ENCODE measurements at places on chromosomes 4 and X.
A peak's percentile ranks its signal among the peaks of the same experiment; 100 is the strongest.

DNA sequence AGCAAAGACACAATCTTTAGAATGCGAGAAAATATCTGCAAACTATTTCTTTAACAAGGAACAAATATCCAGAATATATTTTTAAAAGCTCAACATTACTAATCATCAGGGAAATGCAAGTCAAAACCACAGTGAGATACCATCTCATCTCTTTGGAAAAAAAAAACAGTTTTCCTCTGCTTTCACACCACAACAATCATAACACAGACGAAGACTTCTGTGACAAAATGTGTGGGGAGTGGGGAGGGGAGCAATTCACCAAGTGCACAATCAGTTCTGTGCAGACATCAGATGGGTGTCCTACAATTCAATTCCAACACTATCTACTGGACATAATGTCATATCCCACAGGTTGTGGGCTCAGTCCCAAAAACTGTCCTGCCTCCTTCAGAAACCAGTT is 293.2 kb upstream of the SLC7A11 start:
- DNase-seq = no peak

DNA sequence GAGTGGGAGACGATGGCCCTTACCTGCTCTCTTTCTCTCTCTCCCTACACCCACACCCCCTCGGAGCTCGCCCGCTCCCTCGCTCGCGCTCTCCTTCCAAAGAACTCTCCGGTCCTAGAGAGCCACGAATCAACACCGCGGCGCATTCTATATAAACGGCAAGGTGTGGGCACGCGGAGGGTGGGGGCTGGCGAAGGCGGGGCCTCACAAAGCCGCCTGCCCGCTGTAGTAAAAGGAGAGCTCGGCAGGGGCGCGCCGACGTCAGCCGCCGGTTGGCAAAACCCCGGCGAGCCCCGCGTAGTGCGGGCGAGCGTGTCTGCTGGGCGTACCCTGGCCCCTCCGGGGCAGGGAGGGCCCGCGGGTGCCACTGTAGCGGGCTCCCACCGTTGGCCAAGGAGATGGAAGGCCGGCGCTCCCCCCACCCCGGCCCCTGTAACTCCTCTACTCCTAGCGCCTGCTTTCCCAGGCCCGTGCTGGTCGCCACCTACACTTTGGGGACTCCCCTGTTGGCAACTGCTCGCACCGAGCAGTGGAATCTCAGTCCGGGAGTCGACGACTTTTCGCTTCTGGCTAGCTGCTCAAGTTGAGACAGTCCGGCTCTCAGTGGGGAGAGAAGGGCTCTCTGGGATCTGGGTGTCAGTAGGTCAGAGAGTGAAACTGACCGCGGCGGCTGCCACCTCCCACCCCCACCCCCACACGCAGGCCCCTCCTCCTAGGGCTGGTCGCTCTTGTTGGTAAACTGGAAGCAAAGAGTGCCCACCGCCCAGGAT is 325.5 kb upstream of the F9 start:
- no peak for DNase-seq

- DNase-seq = no peak
Observed at GRCh38 chr4:47746122-47746521, 91.7 kb downstream of the CORIN start.

DNA sequence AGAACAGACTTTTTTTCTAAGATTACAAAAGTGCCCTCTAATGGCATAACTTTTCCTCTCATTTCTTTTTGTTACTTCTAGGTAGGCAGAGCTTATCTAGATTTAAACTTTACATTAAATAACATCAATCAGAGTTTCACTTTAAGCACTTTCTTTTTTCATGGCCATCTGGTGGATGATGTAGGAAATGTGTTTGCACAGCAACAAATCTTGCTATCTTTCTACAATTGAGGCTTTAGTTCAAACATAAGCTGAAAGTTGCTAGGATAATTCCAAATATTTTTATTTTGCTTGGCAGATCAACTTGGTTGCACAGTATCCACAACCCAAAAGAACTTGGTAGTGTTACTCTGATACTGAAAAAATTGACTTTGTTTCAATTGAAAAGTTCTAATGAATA is 22.0 kb downstream of the NDNF start:
- DNase-seq = no peak

GRCh38 chr4:5200513-5200912 is 149.2 kb downstream of the STK32B start:
- DNase-seq = no peak

GRCh38 chr4:73621357-73621756 is 1.1 kb upstream of the RASSF6 start:
- DNase-seq = no peak

- no peak for DNase-seq
Observed at GRCh38 chrX:118143578-118143977, 27.0 kb upstream of the KLHL13 start.

GRCh38 chr4:8115203-8115520 is 43.5 kb downstream of the ABLIM2 start:
- no peak for DNase-seq

GRCh38 chr4:128390475-128390996 is 102.9 kb upstream of the PGRMC2 start:
- no peak for DNase-seq

DNA sequence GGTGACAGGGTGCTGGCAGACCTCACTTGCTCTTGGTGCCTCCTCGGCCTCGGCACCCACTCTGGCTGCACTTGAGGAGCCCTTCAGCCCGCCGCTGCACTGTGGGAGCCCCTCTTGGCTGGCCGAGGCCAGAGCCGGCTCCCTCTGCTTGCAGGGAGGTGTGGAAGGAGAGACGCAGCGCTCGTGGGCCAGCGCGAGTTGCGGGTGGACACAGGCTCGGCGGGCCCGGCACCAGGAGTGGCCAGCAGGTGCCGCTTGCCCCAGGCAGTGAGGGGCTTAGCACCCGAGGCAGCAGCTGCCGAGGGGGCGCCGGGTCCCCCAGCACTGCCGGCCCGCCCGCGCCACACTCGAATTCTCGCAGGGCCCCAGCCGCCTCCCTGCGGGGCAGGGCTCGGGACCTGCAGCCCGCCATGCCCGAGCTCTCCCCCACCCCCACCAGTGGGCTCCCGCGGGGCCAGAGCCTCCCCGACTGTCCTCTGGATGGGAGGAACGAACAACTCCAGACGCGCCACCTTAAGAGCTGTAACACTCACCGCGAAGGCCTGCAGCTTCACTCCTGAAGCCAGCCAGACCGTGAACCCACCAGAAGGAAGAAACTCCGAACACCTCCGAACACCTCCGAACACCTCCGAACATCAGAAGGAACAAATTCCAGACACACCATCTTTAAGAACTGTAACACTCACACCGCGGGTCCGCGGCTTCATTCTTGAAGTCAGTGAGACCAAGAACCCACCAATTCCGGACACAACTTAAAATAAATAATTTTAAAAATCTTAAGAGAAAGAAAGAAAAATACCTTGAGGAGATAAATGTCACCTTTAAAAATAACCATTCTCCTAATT is 311.1 kb upstream of the SLC7A11 start:
- no peak for DNase-seq

DNA sequence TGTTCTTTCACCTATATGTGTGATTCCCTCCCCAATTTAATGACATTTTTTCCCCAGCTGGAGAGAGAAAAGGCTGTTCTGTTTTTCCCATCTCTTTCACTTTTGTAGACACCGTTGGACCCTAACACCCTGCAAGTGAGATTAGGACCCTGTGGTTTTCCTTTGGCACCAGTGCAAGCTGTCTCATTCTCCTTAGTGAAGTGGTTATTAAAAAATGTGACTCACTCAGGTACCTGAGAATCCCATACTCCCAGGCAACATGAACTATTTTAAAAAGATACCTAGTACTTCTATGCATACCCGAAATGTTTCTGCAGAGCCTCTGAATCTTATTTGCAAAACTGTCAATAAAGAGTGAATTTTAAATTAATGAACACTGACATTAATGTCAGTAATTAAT is 175.7 kb upstream of the TBC1D9 start:
- DNase-seq = no peak

DNA sequence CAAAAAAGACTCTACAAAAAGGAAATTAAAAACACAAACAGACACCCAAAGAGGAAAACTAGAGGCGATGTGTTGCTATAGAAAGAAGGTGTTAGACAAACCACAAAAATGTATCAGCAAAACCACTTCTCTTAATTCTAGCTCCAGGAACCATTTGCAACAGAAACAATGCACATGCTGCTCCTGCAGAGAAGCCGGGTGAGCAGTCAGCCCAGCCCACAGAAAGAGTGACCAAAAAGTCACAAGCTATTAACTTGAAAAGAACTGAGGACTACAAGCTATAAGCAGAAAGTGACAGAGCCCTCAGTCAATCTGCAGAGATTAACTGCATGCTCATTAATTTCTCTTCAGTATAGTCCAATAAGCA is 96.2 kb upstream of the KLHL13 start:
- DNase-seq = no peak

GRCh38 chr4:76339364-76339763 is 32.8 kb downstream of the STBD1 start:
- no peak for DNase-seq

- no peak for DNase-seq
Observed at GRCh38 chr4:78780093-78780492, 3.9 kb downstream of the BMP2K start.

DNA sequence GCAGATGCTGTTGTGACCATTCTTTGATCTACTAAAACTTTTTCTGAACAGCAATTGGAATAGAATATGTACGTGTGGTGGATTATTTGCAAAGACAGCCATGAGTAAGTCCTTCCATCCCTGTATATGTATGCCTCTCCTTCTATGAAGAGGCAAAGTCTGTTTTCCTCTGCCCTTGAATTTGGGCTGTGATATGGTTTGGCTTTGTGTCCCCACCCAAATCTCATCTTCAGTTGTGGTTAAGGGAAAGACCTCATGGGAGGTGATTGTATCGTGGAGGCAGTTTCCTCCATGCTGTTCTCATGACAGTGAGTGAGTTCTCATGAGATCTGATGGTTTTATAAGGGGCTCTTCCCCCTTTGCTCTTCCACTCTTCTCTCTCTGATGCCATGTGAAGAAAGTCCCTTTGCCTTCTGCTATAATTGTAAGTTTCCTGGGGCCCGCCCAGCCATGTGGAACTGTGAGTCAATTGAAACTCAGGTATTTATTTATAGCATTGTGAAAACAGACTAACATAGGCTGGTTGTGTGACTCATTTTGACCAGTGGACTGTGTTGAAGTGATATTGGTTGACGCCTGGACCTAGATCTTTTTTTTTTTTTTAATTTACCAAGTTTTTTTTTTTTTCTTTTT is 108.3 kb upstream of the CAMK2D start:
- peak; percentile 3 for DNase-seq

- DNase-seq = no peak
Observed at GRCh38 chr4:1981251-1982058, 27.3 kb downstream of the NELFA start.

DNA sequence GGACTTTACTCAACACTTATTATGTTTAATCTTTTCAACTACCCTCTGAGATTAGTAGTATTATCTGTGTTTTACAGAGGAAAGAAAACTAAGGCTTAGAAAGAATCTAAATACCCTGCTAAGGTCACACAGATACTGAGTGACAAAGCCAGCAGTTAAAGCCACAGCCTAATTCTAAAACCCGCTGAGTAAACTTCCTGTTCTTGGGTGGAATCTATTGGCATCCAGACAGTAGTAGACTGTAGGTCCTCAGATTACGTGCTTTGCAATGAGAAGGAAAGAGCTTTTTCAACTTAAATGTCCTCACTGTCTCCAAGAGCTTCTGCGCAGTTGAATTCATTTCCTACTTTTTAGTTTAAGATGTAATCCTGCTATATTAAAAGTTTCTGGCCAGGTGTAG is 126.0 kb downstream of the TENM3 start:
- no peak for DNase-seq

DNA sequence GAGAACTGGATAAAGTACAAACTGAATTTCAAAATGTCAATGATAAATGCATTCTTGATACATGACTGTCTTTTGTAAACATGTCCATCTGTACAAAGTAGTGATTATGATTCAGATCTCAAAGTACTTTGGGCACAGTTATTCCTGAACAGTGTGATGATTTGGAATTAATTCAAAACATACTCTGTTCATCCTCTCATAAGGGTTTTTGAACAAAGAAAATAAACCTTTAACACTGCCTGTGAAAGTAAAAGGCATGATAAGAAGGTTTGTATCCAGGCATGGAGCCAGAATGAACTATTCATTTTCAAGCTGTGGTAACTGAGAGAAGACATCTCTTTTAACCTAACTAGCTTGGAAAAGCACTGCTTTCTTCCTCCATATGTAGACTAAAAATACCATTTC is 883 bp upstream of the KLHL4 start:
- no peak for DNase-seq

- DNase-seq = no peak
Observed at GRCh38 chr4:140937866-140938265, 181.7 kb upstream of the TBC1D9 start.

DNA sequence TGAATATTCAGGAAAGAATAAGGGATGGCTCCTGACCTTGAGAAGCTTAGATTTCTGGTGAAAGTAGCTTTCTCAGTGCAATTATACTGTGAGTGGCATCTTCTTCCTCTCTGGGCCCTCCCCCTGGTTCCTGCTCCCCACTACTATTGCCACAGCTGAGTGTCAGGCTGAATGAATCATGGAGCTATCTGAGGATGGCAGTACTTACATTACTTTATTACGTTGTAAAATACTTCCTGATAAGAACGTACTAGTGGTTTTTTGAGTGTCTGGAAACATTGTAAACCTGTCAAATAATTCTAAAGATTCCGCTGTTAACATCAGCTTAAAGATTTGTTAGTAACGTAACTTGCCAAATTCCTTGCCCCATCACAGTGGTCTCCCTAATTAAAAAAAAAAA is 36.2 kb downstream of the ARHGAP10 start:
- no peak for DNase-seq

DNA sequence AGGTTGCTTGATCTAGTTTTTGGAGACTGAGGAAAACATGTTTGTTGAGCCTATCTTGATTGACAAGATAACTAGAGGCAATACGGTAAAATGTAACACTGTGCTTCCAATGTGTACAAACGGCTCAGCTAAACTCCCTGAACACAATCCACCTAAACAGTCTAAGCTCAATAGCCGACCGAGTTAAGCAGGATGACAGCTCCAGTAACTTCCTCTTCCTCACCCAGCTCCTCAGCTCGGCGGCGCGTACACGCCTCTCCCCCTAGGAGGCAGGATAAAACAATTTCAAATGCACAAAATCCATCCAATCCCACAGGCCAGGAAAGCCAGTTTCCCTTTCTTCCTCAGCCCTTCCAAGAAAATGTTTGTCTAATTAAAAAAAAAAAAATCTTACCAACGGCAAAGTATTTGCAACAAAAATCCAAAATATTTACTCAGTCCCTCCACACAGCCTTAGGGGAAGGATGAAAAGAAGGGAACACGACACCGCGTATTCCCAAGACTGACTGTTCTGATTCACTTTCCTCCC is 1.0 kb downstream of the CNOT6L start:
- DNase-seq = no peak

DNA sequence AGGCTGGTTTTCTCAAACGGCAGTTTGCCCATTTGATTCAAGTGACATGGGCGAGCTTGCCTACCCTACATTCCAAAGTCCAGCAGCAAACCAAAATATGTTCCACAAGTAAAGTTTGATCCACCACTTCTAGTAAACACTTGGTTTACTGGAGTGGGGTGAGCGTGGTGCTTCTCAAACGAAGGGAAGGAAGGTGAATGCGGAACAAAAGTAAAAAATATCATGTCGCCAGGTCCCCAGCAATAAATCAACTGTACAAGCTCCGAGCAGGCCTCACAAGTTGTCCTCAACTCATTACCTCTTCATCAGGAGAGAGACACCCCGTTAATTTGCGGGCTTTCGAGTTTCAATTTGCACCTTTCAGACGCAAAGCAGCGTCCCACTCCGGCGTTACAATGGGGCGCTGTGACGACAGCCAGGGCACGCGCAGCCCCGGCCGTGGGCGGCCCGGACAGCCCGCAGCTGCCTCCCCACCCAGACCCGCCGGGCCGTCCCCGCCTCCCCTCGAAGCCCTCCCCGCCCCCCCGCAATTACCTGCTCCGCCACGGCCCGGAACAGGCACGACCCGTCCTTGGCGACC is 1.0 kb downstream of the OTUD4 start:
- peak; percentile 77 for DNase-seq

Data from activated CD8-positive, alpha-beta memory T cell treated with anti-CD3 and anti-CD28 coated beads for 4 hours (primary cell).